Thymus (tissue), 14 donors: ENCODE measurements at places on chromosomes 3 and 15. TPM values are rescaled to one million over a fixed set of nuclear protein-coding genes. Genes with fewer than 3 reads are reported as not detected.

Gene PRKCD
- 2.4 TPM for total RNA-seq

Gene NPHP3
- total RNA-seq, result 8.3 TPM

Gene HYKK
- total RNA-seq, result 2.2 TPM

DNA sequence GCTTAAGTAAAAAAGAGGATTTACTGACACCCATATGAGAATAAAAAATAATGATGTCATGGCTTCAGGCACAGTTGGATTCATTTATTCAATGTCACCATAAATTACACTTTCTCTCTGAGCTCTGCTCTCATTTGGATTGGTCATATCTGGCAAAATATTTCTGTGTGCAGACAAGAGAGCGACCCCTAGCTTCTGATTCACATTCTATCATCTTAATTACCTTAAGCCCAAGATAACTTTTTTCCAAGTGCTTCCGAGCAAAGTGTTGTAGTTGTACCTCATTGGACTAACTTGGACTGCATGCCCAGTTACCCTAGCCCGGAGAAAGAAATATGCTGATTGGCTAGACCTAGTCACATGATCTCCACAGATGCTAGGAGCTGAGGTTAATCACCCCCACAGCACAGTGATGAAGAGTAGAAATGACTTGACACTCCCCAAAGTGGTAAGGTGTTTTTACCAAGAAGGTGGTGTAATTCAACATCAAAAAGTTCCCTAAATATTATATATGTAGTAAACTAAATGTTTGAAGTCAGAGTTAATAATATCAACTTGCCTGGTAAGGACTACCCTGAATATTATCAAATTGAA lies 552.2 kb upstream of the SUCLG2 start:
- no peaks in the 10 kb centered on the region for H3K36me3 ChIP-seq
- H3K27ac ChIP-seq, result no peak overlapping the region
- DNase-seq, result no peak
- H3K4me1 ChIP-seq, result no peaks in the 10 kb centered on the region

DNA sequence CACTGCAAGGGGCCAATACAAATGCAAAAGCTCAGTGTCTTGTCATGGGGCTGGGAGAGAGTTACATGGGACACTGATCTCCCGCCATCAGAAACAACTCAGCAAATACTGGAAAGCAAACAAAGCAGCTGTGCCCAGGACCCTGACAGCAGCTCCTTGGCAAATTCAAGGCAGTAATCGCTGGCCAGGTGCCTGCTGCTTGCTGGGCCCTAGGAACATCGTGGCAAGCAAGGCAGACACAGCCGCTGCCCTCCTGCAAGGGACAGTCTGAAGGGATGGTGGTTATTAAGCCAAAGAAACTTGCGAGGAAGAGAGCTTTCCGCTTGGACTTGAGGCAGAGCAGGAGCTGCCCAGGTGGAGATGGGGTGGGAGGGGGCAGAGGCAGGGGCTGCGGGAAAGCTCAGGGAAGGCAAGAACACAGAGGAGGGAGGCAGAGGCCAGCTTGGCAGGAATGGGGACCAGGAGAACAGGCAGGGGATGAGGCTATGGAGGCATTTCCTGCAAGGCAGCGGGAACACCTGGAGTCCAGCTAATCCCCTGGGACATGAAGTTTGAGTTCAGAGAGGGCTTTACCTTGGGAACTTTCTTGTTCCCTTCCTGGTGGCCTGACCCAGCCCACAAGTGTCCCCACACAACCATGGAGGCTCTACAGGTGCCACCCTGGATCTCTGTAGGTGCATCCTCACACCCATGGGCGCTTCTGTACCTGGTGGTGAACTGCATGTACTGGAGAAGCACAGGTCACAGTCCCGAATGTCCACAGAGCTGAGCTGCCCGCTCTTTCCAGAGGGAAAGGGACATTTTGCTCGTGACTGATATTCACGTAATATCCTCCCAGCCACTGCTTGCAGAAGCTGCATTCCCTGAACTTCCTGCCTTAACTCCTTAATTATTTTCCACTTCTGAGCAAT lies 78.7 kb upstream of the ATP2B2 start:
- H3K4me3 ChIP-seq, result no peak overlapping the region
- H3K36me3 ChIP-seq, result no peaks in the 10 kb centered on the region
- no peaks in the 10 kb centered on the region for H3K27me3 ChIP-seq
- no peak for DNase-seq

DNA sequence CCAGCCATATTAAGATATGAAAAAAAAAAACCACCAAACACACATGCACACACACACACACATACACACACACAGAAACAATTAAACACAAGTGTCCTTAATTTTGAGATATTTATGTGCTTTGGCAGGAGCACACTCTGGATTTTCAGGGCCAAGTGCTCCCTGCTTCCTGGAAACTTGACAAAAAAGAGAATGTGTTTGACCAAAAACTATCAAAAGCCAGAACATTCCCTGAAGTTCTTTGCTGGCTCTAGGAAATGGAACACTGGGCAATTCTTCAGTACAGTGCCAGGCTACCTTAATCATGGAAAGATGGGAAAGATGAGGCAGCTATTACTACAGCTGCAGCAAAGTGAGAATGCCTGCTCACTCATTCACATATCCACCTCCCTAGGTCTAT lies 44.6 kb downstream of the P3H2 start:
- H3K27ac ChIP-seq, result peak overlapping the region; percentile 13
- H3K4me3 ChIP-seq, result no peak overlapping the region
- no peak for DNase-seq
- H3K36me3 ChIP-seq, result no peaks in the 10 kb centered on the region

DNA sequence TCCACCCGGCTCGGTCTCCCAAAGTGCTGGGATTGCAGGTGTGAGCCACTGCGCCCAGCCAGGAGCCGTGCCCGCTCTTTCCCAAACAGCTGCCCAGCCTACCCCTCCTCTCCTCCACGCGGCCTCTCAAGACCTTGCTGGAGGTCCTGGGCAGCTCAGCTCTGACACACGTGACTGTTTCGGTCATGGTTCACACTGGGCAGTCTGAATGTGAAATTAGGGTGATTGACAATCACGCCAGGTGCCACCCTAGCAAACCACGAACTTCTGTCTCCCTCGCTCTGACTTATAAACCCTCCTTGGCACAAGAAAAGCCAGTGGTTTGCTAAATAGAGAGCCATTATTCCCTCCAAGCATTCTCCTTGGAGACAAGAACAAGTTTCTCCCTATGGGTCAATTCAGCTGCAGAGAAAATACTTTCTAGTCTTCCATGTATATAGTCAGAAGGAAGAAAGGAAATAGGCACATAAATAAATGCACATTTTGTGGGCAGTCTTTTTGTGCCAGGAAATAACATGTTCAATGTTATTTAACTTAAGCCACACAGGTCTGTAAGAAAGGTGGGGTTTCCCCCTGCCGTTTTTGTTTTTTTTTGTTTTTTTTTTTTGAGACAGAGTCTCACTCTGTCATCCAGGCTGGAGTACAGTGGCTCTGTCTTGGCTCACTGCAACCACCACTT lies 121.9 kb upstream of the MEF2A start:
- no peak overlapping the region for H3K4me3 ChIP-seq
- peak; percentile 66 for DNase-seq
- peaks cover 100% of the 10 kb centered on the region for H3K4me1 ChIP-seq
- no peaks in the 10 kb centered on the region for H3K36me3 ChIP-seq
- peak overlapping the region; percentile 3 for H3K27ac ChIP-seq

- no peak for DNase-seq
- no peak overlapping the region for H3K4me3 ChIP-seq
- H3K4me1 ChIP-seq, result no peaks in the 10 kb centered on the region
- H3K27me3 ChIP-seq, result peaks cover 2% of the 10 kb centered on the region
- no peaks in the 10 kb centered on the region for H3K36me3 ChIP-seq
Measured at GRCh38 chr3:194808640-194809097, 123.0 kb downstream of the FAM43A start.

GRCh38 chr3:121232309-121233225 lies 313.2 kb downstream of the POLQ start:
- H3K4me3 ChIP-seq, result no peak overlapping the region
- H3K27me3 ChIP-seq, result no peaks in the 10 kb centered on the region
- H3K36me3 ChIP-seq, result no peaks in the 10 kb centered on the region
- H3K4me1 ChIP-seq, result no peaks in the 10 kb centered on the region
- H3K27ac ChIP-seq, result no peak overlapping the region

DNA sequence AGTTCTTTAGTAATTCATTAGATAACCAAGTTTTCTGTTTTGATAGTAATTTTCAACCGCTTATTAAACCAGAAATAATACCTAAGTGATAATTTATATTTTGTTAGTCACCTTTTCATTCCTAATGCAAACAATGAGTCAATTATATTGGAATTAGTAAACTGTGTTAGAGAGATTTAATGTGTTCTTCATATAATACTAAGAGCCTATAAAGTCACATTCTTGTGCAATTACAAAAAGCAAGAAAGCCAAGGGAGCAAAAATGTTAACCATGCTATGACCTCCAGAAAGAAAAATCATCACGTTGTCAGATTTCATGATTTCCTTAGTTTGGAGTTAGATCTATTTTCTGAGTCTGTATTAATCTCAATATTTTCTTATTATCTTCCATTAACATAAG lies 108.8 kb upstream of the SAMMSON start:
- H3K36me3 ChIP-seq, result no peaks in the 10 kb centered on the region
- H3K27me3 ChIP-seq, result no peaks in the 10 kb centered on the region
- H3K27ac ChIP-seq, result no peak overlapping the region
